ENCODE measurements at places on chromosomes 3 and 15. TPM values are rescaled to one million over a fixed set of nuclear protein-coding genes. Genes with fewer than 3 reads are reported as not detected.

Gene RPL14
- total RNA-seq, result 712 TPM

Gene TRPM1
- total RNA-seq, result not detected

Gene ARPIN
- total RNA-seq, result 11.8 TPM

Gene WDR93
- total RNA-seq, result 0.13 TPM

Gene OCA2
- total RNA-seq, result 0.12 TPM

Gene GXYLT2
- 1.6 TPM for total RNA-seq

Gene PCOLCE2
- total RNA-seq, result 29.0 TPM

All from A549 treated with CORT108297 at 1 μM for 4 hours (cell line).